Activated T-cell treated with anti-CD3 and anti-CD28 coated beads, Interleukin-2, amount 50 U/mL, for 4 hours (primary cell): ENCODE measurements at places on chromosomes 11 and 22.

GRCh38 chr11:5631969-5632635 is 7.3 kb downstream of the TRIM34 start:
- DNase-seq, result no peak

DNA sequence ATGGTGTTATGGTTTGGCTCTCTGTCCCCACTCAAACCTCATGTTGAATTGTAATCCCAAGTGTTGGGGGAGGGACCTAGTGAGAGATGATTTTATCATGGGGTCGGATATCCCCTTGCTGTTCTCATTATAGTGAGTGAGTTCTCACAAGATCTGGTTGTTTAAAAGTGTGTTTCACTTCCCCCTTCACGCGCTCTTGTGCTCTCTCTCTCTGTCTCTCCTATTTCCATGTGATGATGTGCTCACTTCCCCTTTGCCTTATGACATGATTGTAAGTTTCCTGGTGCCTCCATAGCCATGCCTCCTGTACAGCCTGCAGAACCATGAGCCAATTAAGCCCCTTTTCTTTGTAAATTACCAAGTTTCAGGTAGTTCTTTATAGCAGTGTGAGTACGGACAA is 765.1 kb downstream of the KCNA4 start:
- DNase-seq, result no peak

DNA sequence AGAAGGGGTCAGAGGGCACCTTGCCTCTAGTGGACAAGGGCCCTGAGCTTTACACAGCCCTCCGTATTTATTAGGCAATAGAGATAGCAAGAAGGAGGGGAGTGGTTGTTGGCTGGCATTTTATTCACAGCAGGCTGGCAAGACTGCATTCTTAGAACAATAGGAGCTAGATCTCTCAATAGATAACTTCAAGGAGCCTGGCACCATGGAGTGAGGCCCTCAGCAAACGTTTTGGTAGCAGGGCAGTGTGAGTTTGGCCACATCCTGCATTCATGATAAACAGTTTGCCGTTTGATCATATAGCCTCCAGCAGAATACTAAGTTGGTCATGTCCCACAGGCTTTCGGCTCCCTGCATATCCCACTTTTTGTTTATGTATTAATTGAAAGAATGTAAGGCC is 31.6 kb downstream of the OR10A6 start:
- DNase-seq, result no peak

GRCh38 chr11:131766637-131767036 is 396.2 kb downstream of the NTM start:
- no peak for DNase-seq
